ENCODE measurements at places on chromosomes 5 and 9. TPM values are rescaled to one million over a fixed set of nuclear protein-coding genes. Genes with fewer than 3 reads are reported as not detected.

Gene TMOD1
- 3.3 TPM for polyA plus RNA-seq

Gene PCDHB7
- not detected for polyA plus RNA-seq

- DNase-seq: no peak
These were observed 370 bp upstream of the CDH6 start for GRCh38 chr5:31193116-31193515.

- no peak for DNase-seq
These were observed 201.5 kb downstream of the AUH start for GRCh38 chr9:91160181-91160580.

DNA sequence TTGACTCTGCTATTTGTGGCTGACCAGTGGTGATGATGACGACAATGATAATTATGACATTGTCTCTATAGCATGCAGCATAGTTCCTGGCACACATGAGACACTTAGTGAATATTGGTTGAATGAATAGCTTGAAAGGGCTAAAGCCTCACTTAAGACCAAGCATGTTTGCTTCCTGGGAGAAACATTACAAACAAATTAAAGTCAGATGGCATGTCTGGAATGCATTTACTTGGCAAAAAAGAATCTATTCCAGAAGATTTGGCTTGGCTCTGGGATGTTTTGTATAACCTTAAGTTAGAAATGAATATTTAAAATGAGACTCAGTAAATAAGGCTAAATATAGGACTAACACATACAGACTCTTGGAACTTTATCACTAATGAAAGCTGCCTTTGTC lies 21.6 kb downstream of the GAS1 start:
- no peak for DNase-seq

DNA sequence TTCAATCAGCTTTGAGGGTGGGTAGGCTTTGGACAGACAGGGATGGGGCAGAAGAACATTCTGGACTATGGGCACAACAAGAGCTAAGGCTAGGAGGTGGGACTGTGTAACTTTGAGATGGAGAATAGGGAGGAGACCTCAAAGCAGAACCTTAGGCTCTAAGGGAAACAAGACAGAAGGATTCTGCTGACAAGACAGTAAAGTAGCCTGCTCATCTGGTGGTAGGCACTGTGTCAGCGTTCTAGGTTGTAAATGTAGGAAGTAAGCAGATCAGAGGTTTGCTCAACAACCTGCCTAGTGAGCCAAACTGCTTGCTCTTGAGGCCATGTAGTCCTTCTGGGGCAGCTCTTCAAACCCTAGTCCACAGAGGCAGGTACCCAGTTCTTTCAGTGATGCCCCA lies 15.0 kb upstream of the IL12B start:
- no peak for DNase-seq

GRCh38 chr5:172370648-172371545 lies 83.4 kb downstream of the SH3PXD2B start:
- no peak for DNase-seq

Gene CCDC152
- 2.4 TPM for polyA plus RNA-seq

Gene CYLC2
- not detected for polyA plus RNA-seq

Gene TPPP
- 0.36 TPM for polyA plus RNA-seq

Gene MYMK
- polyA plus RNA-seq: not detected

Gene PTGDS
- polyA plus RNA-seq: 3.8 TPM

Gene RAPGEF1
- 23.0 TPM for polyA plus RNA-seq

Gene SGCD
- polyA plus RNA-seq: not detected

Measured in CD4-positive, alpha-beta memory T cell (primary cell).